Brain pericyte (primary cell): ENCODE measurements at places on chromosomes 12 and 14.

DNA sequence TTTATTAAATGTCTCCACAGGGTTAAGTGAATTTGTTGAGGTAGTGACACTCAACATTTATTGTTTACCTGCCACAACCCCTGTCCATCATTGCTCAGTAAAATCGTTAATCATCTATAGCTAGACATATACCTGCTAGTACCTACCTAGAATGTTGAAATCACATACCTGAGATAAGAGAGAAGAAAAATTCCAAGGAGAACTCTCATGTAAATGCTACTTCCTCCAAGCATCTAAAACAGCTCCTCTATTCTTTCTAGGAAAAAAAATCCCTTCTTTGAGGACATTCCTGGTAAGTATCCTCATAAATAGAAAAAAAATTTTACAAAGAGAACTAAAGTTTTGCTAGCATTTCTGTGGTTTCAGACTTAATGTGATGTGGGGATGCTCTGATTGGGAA, 325.1 kb downstream of the DAD1 start:
- no peak for DNase-seq

DNA sequence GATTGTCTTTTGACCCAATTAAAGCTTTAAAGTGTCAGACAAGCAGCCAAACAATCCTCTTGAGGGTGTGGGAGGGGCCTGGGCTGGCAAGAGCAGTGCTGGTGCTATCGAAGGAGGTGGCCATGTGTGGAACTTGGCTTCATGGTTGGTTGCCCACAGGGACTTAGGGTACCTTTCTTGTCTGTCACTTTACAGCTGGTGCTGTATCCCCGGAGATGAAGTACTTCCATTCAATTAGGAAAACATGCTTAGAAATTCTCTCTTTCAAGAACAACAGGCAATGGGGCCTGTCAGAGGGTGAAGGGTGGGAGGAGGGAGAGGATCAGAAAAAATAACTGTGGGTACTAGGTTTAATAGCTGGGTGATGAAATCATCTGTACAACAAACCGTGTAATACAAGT, 86.5 kb downstream of the DAAM1 start:
- no peak for DNase-seq

DNA sequence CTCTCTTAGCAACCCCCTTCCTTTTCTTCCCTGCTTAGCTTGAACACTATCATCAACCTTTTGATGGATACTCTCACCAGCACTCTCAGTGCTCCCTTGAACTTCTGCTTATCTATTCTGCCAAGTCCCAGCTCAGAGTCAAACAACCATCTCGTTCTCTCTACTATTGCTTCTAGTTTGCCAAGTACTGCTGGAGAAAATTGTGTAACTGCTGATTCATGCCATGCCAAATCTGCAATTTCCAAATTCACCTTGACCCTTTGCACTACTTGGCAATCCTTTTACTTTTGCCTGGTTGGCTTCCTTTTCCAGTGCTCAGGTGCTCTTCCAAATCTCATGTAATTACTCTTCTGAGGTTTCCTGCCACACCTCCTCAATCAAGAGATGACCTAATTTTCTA, 2.8 kb upstream of the CCDC196 start:
- DNase-seq = no peak

GRCh38 chr14:102058961-102059360, 27.9 kb downstream of the HSP90AA1 start:
- no peak for DNase-seq

DNA sequence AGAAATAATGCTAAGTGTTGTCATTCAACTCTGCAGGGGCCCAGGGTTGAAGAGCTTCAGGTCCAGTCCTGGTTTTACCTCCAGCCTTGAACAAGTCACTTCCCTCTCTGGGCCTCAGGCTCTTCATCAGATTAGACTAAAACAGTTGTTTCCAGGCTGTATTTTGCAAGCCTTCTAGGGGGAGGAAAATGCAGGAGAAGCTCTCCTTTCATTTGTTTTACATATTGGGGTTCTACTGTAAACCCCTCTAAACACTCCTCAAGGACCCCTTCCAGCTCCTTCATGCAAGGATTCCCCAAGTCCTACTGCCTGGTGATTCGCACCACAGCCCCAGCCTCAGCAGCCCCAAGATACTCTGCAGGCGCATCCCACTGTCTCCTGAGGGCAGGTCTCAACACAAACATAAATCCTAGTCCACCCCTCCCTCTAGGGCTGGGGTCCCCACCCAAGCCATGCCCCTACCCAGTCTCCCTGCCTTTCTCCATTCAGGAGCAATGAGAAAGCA, 2.7 kb downstream of the SDR9C7 start:
- DNase-seq = no peak

DNA sequence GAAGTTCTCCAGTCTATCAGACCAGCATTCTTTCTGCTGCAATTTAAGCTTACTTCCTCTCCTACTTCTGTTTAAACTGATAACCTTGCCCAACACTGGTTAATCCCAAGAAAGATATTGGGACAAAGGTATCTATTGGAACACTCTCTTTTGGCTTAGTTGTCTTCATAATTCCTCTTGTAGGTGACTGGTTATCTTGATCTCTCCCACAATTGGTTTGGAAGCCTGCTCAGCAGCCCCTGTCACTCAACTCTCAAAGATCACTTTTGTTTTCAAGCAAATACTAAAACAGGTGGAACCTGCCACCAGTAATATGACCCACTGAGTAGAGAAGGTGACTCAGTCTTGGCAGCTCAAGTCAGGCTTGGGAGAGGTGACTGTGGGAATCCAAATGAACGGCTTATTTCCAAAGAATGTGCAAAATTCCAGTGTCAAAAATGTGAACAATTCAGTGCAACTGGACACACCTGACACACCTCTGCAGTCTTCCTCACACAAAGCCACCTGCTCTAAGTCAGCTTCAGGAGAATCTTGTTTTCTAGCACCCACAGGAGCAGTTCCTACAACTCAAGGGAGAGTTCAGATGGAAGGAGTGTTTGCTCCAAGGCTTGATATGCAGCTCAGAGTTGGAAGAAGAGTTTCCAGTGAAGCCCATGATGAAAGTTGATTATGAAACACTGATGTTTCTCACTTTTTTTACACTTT, 83.2 kb upstream of the SLC38A2 start:
- no peak for DNase-seq

DNA sequence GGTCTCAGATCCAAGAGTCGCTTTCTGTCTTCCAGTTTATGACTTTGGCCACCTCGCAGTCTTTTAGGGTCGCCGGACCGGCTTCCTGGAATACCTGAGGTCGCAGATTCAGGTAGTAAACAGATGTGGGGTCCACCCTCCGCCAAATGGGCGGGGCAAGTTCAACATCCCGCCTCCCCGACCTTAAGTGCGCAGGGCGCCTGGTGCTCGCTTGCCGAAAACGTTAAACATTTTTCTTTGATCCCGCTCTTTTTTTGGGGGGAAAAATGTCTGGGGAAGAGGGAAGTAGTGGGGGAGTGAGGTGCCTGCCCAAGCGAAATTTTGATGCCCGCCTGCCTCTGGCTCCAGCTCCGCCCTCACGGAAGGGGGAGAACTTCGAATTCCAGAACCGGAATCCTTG, 73.9 kb upstream of the TBX5 start:
- DNase-seq = no peak

DNA sequence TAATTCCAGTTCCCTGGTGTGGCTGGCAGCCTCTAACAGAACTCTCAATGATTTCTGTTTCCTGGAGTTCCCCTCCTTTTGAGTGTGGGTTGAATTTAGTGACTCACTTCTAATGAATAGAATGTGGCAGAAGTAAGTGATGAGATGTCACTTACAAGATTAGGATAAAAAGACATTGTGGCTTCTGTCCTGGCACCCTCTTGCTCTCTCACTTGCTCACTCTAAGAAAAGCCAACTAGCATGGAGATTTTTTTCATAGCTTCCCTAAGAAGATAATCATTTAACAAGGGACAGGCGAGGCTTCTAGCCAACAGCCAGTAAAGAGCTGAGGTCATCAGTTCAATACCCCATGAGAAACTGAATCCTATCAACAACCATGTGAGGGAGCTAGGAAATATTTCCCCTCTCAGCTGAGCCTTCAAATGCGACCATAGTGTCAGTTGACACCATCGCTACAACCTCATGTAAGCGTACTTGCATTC, 156.7 kb downstream of the TMTC3 start:
- no peak for DNase-seq

DNA sequence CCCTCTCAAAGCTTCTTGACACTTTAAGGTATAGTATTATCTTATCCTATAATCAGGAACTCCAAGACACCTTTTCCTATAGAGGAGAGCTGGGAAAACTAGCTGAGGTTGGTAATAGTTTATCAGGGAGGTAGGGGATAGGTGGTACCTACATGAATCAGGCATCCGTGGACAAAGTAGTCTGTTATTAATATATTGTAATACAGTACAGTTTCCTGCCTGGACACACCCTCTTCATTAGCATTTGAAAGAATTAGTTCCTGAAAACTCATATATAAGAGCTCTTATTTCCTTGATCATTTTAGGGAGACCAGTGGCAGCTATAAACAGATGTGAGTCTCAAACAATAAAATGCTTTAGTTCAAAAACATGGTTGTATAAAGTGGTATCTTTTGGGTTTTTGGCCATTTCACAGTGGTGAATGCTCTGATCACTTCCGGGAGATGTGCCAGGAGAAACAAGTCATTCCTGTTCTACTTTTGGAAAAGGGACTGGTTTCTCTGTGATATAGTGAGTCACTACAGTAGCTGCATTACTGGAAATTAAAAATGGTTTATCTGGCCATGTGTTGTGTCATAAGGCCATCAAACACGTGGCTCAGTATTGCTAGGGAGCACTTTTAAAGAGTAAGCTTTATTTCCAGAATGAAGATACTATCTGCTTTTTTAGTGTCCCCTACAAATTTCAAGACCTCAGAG, 98.1 kb downstream of the KLRB1 start:
- no peak for DNase-seq

DNA sequence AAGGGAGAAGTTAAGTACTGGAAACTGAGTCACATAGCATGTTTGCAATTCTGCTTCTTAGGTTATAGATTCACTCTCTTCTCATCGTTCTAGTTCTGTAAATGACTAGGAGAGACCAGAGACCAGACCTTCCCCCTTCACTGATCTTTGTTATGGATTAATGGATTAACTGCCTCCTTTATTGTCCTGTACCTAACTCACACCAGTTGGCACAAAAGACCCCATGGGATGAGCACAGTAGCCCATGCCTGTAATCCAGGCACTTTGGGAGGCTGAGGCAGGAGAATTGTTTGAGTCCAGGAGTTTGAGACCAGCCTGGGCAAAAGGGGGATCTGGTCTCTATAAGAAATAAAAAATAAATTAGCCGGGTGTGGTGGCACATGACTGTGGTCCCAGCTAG, 20.8 kb downstream of the BCAT1 start:
- no peak for DNase-seq

- DNase-seq = no peak
Measured at GRCh38 chr14:24067133-24068082, 4.0 kb upstream of the CPNE6 start.

GRCh38 chr12:95143621-95144205, 70.3 kb upstream of the NR2C1 start:
- DNase-seq = no peak

DNA sequence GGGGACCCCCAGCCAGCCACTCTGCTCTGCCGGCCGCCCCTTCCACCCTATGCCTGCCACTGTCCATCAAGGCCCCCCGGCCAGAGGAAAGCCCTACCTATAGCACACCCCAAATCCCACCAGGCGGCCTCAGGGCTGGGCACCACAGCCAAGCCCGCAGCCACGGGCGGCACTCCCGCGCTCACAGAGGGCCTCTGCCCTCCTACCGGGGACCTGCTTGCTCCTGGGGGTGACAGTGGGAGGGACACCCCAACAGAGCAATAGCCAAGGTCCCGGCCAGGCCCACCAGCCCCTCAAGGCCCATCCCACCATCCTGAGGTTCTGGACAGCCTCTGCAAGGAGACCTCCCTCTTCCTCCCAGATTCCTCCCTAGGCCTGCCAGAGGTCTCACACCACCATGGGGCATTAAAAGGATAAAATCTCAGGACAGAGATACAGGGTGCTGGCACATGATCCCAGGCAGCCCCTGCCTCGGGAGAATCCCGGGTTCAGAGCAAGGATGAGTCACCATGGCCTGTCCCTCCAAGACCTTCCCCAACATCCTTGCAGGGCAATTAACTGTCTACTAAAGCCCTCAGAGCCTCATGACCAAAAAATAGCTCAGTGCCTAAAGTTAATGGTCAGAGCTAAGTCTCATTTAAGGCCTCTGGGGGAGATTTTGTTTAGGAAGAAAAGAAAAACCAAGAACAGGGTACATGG, 17.1 kb downstream of the CCDC85C start:
- DNase-seq = no peak

- DNase-seq = no peak
Measured at GRCh38 chr12:98352835-98353234, 162.6 kb upstream of the TMPO start.
